ENCODE measurements at places on chromosomes 5 and 9.

DNA sequence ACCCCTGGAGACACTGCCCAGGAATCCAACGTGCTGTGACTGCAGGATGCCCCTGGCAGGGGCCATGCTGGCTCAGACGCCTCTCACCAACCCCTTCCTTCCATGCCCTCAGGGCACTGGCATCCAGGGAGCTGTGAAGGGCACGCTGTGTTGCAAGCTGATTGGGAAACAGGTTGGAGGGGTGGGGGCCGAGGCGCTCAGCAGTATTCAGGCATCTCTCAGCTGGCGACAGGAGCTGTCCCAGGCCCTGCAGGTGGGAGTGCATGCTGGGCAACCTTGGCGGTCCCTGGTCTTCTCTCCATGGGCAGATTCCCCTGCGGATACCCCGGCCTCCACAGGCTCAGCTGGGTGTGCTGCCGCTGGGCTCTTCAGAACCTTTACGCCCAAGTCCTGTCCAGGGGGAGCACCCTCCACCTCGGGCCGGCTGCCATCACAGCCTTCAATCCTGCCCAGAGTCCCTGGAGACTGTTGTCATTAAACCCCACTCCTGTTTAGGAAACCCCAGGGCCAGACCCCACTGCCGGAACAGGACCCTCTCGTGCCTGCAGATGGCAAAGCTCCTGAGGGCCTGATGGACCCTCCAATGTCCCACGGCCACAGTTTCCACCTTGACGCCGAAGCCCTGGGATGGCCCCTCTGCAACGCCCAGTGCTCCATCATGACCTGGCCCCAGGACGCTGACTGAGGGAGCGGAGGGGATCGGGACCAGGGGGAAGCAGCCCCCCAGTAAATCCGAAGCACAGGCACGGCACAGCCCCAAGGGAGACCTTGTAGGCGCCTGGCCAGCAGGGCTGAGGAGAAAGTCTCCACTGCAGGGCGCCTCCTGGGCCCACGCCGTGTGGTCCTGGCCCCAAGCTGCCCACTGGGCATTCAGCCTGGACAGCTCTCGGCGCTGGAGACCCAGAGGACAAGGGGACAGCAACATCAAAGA lies 9.3 kb downstream of the TPPP start:
- DNase-seq = no peak

- no peak for DNase-seq
Observed at GRCh38 chr9:2817999-2818803, 25.7 kb downstream of the PUM3 start.

GRCh38 chr5:180090098-180090768 lies 18.7 kb upstream of the RNF130 start:
- peak; percentile 78 for DNase-seq

GRCh38 chr9:124130277-124131075 lies 118.9 kb downstream of the LHX2 start:
- no peak for DNase-seq

- DNase-seq = no peak
Observed at GRCh38 chr9:89006267-89006666, 15.0 kb downstream of the S1PR3 start.

GRCh38 chr5:85077581-85077980 lies 692.9 kb upstream of the EDIL3 start:
- DNase-seq = peak; percentile 1

DNA sequence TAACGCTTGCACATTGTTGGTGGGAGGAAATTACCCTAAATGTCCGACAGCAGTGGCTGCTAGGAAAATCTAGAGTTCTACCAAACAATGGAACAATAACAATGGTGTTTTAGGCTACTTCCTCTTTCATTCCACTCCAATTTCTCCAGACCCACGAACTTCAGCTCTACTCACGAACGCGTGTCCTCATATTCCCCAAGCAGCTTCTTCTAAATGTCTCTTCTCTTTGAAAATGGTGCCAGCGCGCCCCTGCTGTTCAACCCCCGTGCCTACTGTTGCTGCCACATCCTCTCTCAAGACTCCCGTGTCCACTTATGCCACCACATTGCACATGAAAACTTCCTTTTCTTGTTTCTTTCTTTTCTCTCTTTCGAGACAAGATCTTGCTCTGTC lies 25.6 kb downstream of the OR2V2 start:
- DNase-seq = no peak

All from fibroblast of skin of scalp (primary cell).